ENCODE measurements at places on chromosomes 16 and 17. TPM values are rescaled to one million over a fixed set of nuclear protein-coding genes. Genes with fewer than 3 reads are reported as not detected.

KRT24 gene
- not detected for total RNA-seq

C16orf92 gene
- not detected for total RNA-seq

KIF19 gene
- total RNA-seq: not detected

CIBAR2 gene
- not detected for total RNA-seq

DNA sequence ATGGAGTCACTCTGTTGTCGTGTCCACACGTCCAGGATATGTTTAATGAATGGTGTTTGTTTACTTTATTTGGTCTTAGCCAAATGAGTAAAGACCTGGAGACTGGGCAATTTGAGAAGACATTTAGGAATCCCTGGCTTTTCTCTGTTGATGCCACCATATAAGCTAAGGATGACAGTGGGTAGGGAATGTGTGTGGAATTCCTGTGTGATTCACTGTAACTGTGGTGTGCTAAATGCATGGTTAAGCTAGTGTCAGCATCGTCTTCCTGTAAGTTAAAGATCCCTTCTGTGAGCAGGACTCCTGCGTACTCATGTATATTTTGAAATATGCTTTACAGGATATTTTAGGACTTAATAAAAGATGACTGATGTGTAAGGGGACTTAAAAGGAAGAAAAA lies 26.4 kb downstream of the GOSR1 start:
- H3K27ac ChIP-seq: no peak overlapping the region
- no peaks in the 10 kb centered on the region for H3K27me3 ChIP-seq
- no peak for DNase-seq
- H3K4me3 ChIP-seq: no peak overlapping the region
- H3K36me3 ChIP-seq: peaks cover 84% of the 10 kb centered on the region

GRCh38 chr16:35570946-35571345 lies 2111.5 kb downstream of the TP53TG3F start:
- H3K27me3 ChIP-seq: no peaks in the 10 kb centered on the region
- no peak overlapping the region for H3K27ac ChIP-seq
- H3K4me3 ChIP-seq: no peak overlapping the region
- H3K36me3 ChIP-seq: no peaks in the 10 kb centered on the region
- no peak for DNase-seq

DNA sequence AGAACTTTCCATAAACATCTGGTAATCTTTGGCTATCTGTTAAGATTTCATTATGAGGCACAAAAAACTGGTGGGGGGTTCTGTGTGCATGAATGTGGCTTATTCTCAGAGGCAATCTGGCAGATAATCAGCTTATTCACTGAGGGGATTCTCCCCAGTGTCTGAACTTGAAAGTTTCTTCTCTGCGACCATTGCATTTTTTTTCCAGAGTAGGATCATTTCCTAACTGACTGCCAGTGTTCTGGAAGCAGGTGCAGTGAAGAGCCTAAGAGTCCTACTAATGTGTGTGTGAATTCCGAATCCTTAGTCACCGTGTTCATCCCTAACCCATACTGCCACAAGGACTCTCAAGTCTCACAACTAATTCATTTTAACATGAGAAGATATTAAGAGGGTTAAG lies 64.9 kb upstream of the LRRC37A3 start:
- peak overlapping the region; percentile 97 for H3K27ac ChIP-seq
- no peaks in the 10 kb centered on the region for H3K27me3 ChIP-seq
- H3K4me1 ChIP-seq: peaks cover 22% of the 10 kb centered on the region
- no peak overlapping the region for H3K4me3 ChIP-seq

- H3K36me3 ChIP-seq: peaks cover 7% of the 10 kb centered on the region
- peaks cover 18% of the 10 kb centered on the region for H3K4me1 ChIP-seq
- H3K4me3 ChIP-seq: no peak overlapping the region
- H3K27ac ChIP-seq: no peak overlapping the region
- no peak for DNase-seq
- no peaks in the 10 kb centered on the region for H3K27me3 ChIP-seq
These were observed 61.8 kb downstream of the SMG6 start for GRCh38 chr17:2241823-2242222.

DNA sequence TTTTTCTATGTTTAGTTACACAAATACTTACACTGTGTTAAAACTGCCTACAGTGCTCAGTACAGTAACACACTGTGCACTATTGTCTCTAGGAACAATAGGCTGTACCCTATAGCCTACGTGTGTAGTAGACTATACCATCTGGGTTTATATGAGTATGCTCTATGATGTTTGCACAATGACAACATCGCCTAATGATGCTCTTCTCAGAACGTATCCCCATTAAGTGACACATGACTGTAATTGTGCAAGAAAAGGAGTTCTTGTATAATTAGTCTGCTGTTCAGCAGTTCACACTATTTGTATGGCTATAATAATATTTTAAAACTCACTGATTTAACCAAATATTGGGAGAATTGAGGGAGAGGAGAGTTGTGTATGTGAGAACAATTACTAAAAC lies 173.7 kb downstream of the TRIM37 start:
- H3K4me3 ChIP-seq: no peak overlapping the region
- no peaks in the 10 kb centered on the region for H3K4me1 ChIP-seq
- H3K36me3 ChIP-seq: no peaks in the 10 kb centered on the region
- no peak for DNase-seq

DNA sequence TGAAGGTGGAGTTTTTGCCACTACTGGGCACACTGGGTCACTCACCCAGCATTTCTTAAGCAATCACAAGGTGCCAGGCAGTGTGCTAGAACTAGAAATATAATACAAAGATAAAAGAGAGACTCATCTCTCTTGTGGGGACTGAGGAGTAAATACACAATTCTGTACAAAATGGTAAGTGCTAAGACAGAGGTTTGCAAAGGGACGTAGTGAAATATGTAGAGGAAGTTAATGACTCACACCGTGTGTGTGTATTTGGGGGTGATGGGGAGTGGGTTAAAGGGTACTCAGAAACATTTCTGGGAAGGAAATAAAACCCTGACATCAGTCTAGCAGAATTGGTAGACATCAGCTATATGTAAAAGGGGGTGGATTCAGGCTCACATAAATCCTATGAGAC lies 389.3 kb downstream of the CA10 start:
- no peaks in the 10 kb centered on the region for H3K4me1 ChIP-seq
- H3K4me3 ChIP-seq: no peak overlapping the region
- H3K36me3 ChIP-seq: no peaks in the 10 kb centered on the region
- H3K27ac ChIP-seq: no peak overlapping the region

GRCh38 chr17:56756536-56756935 lies 77.2 kb downstream of the C17orf67 start:
- DNase-seq: no peak
- no peaks in the 10 kb centered on the region for H3K27me3 ChIP-seq
- peaks cover 31% of the 10 kb centered on the region for H3K4me1 ChIP-seq
- H3K4me3 ChIP-seq: no peak overlapping the region
- H3K27ac ChIP-seq: no peak overlapping the region

DNA sequence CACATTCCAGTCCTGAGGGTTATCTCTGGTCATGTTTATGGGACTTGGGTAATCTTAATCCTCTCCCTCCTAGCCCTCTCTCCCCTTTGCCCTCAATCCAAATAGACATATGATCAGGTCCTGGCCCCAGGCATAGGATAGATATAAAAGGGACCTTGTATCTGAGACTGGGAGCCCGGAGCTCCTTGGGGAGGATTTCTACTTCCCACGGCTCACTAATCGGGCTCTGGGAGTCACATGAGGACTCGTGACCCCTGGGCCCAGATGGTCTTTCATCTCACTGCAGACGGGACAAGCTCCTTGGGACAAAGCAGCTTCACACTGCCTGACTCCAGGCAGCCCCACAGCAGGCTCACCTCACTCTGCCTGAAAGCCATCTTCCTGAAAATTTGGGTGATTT lies 57.8 kb upstream of the LYRM9 start:
- H3K4me3 ChIP-seq: no peak overlapping the region
- no peak overlapping the region for H3K27ac ChIP-seq
- H3K4me1 ChIP-seq: no peaks in the 10 kb centered on the region
- DNase-seq: no peak
- H3K27me3 ChIP-seq: peaks cover 4% of the 10 kb centered on the region
- no peaks in the 10 kb centered on the region for H3K36me3 ChIP-seq

GRCh38 chr16:66409156-66409555 lies 17.9 kb upstream of the BEAN1 start:
- H3K27ac ChIP-seq: peak overlapping the region; percentile 91
- DNase-seq: no peak
- H3K4me3 ChIP-seq: peak overlapping the region; percentile 88
- H3K4me1 ChIP-seq: peaks cover 25% of the 10 kb centered on the region
- H3K27me3 ChIP-seq: peaks cover 3% of the 10 kb centered on the region

GRCh38 chr17:62653002-62653825 lies 25.7 kb downstream of the MRC2 start:
- H3K4me1 ChIP-seq: peaks cover 8% of the 10 kb centered on the region
- DNase-seq: peak; percentile 52
- H3K4me3 ChIP-seq: peak overlapping the region; percentile 85
- H3K36me3 ChIP-seq: no peaks in the 10 kb centered on the region
- H3K27me3 ChIP-seq: no peaks in the 10 kb centered on the region

- H3K27ac ChIP-seq: peak overlapping the region; percentile 36
- H3K36me3 ChIP-seq: peaks cover 4% of the 10 kb centered on the region
- no peak overlapping the region for H3K4me3 ChIP-seq
- H3K4me1 ChIP-seq: no peaks in the 10 kb centered on the region
- no peak for DNase-seq
These were observed 69.7 kb downstream of the IL21R start for GRCh38 chr16:27471661-27472060.

DNA sequence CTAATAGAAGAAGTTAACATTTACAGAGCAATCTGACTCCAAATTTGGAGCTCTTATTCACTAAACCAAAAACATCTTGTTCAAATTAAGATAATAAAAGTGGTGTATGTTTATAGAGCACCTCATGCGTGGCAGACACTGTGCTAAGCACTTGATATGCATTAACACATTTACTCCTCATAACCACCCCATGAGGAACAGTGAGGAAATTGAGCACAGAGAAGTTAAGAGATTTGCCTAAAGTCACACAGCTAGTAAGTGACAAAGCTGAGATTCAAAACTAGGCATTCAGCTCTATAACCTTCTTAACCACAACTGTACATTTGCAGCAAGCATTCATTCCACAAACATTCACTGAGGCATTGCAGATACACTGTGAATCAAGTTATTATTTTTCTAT lies 94.0 kb downstream of the VAT1L start:
- H3K4me3 ChIP-seq: no peak overlapping the region
- DNase-seq: no peak
- H3K27ac ChIP-seq: no peak overlapping the region

- no peaks in the 10 kb centered on the region for H3K27me3 ChIP-seq
- H3K4me1 ChIP-seq: no peaks in the 10 kb centered on the region
- no peak overlapping the region for H3K4me3 ChIP-seq
- no peaks in the 10 kb centered on the region for H3K36me3 ChIP-seq
- no peak overlapping the region for H3K27ac ChIP-seq
- DNase-seq: no peak
These were observed 26.7 kb downstream of the FA2H start for GRCh38 chr16:74747716-74748615.

DNA sequence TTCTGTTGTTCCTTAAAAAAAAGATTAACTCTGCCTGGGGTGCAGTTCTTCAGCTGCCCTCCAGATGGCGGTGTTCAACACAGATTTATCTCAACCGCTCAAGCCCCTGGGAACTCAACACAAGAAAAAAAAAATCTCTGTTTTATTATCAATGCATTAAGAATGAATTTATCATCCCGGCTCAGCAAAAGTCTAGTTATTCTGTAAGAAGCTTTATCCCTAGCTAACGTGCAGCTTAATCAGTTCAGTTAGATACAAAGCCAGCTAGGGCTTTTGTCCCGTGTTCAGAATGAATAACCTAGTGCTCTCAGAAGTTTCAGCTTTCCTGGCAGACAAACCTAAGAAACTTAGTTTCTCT lies 475.9 kb upstream of the CCL2 start:
- no peak for DNase-seq
- no peak overlapping the region for H3K4me3 ChIP-seq
- H3K4me1 ChIP-seq: no peaks in the 10 kb centered on the region
- H3K36me3 ChIP-seq: no peaks in the 10 kb centered on the region
- H3K27me3 ChIP-seq: peaks cover 66% of the 10 kb centered on the region

- H3K36me3 ChIP-seq: no peaks in the 10 kb centered on the region
- H3K27ac ChIP-seq: no peak overlapping the region
- no peaks in the 10 kb centered on the region for H3K4me1 ChIP-seq
- H3K4me3 ChIP-seq: no peak overlapping the region
These were observed 24.7 kb downstream of the HS3ST2 start for GRCh38 chr16:22838681-22839080.

DNA sequence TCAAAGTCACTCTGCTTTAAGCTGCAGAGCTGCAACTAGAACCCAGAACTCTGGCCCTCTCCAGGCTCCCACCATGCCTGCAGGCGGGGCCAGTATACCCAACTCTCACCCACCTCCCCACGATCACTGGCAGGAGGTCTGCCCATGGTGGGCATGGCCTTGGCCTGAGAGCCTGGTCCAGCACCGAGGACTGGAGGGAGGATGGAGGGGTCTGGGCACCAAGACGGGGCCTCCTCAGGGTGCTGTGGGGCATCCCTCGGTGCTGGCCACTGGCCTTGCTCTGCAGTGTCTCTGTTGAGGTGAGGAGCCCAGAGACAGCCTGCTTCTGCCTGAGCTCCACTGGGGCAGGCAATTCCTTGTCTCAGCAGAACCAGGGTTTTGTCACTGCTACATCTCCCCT lies 1.5 kb upstream of the KRT16 start:
- peaks cover 5% of the 10 kb centered on the region for H3K27me3 ChIP-seq
- H3K27ac ChIP-seq: no peak overlapping the region
- H3K36me3 ChIP-seq: no peaks in the 10 kb centered on the region
- no peaks in the 10 kb centered on the region for H3K4me1 ChIP-seq
- H3K4me3 ChIP-seq: no peak overlapping the region
- no peak for DNase-seq

- H3K36me3 ChIP-seq: peaks cover 35% of the 10 kb centered on the region
- H3K27ac ChIP-seq: peak overlapping the region; percentile 94
- H3K4me1 ChIP-seq: peaks cover 91% of the 10 kb centered on the region
- H3K4me3 ChIP-seq: peak overlapping the region; percentile 87
These were observed 45.5 kb downstream of the CYTH1 start for GRCh38 chr17:78736526-78737079.

- no peak for DNase-seq
- H3K4me3 ChIP-seq: no peak overlapping the region
- H3K36me3 ChIP-seq: no peaks in the 10 kb centered on the region
- H3K4me1 ChIP-seq: no peaks in the 10 kb centered on the region
These were observed 25.5 kb upstream of the TBX4 start for GRCh38 chr17:61426482-61427304.

DNA sequence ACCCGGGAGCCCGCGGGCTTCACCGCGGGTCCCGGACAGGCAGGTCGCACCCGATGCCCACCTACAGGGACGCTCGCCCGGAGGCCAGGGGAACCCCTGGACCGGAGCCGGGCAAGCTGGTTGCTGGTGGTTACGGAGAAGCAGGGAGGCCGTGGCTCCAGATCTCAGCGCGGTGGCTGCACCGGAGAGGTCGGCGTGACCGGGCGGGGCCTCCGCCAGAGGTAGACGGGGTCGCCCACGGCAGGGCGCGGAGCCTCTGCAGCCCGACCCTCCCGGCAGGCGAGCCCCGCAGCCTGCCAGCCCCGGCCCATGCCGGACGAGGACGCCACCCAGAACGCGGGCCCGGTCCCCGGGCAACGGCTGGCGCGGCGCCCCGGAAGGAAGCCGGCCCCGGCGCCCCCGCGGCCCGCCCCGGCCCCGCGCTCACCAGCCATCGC lies 341 bp downstream of the PCYT2 start:
- peak overlapping the region; percentile 77 for H3K4me3 ChIP-seq
- H3K36me3 ChIP-seq: no peaks in the 10 kb centered on the region
- H3K27ac ChIP-seq: no peak overlapping the region
- DNase-seq: no peak
- no peaks in the 10 kb centered on the region for H3K27me3 ChIP-seq
- H3K4me1 ChIP-seq: peaks cover 13% of the 10 kb centered on the region

GRCh38 chr17:48611213-48611612 lies 396 bp upstream of the HOXB7 start:
- peaks cover 70% of the 10 kb centered on the region for H3K27me3 ChIP-seq
- H3K36me3 ChIP-seq: no peaks in the 10 kb centered on the region
- no peak for DNase-seq
- H3K4me1 ChIP-seq: peaks cover 33% of the 10 kb centered on the region

Measured in naive thymus-derived CD8-positive, alpha-beta T cell (primary cell).